ENCODE measurements at places on chromosomes 12 and 14.
A peak's percentile ranks its signal among the peaks of the same experiment; 100 is the strongest.

GRCh38 chr12:53770281-53770680 is 18.5 kb upstream of the CISTR start:
- DNase-seq = peak; percentile 91

GRCh38 chr14:36661506-36662257 is at the start of gene PAX9:
TSS of gene PAX9 (plus strand) at chr14:36661860. CDS start at chr14:36662090, 230 bp downstream.
- DNase-seq = peak; percentile 74

GRCh38 chr12:96155781-96156180 is 38.4 kb upstream of the ELK3 start:
- DNase-seq = no peak

GRCh38 chr14:43232261-43232660 is 1274.8 kb downstream of the FSCB start:
- DNase-seq = no peak

GRCh38 chr12:114479831-114480230 is 73.9 kb upstream of the TBX5 start:
- no peak for DNase-seq

GRCh38 chr14:60721326-60722106 is 2.6 kb downstream of the SIX4 start:
- DNase-seq = no peak

- DNase-seq = no peak
Observed at GRCh38 chr14:30994681-30995620, 30.5 kb upstream of the AP4S1 start.

GRCh38 chr12:82366197-82366596 is 7.9 kb downstream of the METTL25 start:
- DNase-seq = no peak

- no peak for DNase-seq
Observed at GRCh38 chr12:8890313-8891085, 23.8 kb upstream of the PHC1 start.

GRCh38 chr12:6773590-6774351 is 1.5 kb downstream of the LAG3 start:
- no peak for DNase-seq

DNA sequence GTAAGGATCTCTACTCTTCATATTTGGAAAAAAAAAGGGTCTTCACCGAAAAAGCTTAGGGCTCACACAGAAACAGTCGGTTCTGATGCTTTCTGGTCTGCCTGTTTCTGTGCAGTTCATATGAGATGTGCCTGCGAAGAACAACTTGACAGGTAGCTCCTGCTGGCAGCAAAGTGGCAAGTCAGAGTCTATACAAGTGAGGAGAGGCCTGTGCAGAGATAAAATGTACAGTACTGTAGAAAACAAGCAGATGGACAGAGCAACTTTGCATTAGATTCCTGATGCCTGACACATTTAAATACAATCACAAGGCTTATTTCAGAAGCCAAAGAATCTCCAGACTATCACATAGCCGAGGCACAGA is 936.0 kb downstream of the DIO2 start:
- no peak for DNase-seq

DNA sequence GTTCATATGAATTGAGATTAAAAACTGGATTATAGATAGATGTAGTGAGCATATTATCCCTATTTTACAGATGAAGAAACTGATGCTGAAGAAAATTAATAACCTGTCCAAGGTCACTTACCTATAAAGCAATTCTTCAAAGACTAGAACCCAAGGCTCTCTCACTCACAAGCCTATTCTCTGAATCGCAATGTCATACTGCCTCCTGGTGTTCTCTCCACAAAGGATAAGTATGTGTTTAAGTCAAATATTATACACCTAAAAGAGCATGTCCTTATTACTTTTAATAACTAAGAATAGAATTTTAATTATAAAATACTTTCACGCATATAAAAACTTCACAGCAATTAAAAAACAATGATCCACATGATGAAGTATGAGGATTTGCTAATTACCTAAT is 721.3 kb upstream of the USP15 start:
- DNase-seq = no peak

DNA sequence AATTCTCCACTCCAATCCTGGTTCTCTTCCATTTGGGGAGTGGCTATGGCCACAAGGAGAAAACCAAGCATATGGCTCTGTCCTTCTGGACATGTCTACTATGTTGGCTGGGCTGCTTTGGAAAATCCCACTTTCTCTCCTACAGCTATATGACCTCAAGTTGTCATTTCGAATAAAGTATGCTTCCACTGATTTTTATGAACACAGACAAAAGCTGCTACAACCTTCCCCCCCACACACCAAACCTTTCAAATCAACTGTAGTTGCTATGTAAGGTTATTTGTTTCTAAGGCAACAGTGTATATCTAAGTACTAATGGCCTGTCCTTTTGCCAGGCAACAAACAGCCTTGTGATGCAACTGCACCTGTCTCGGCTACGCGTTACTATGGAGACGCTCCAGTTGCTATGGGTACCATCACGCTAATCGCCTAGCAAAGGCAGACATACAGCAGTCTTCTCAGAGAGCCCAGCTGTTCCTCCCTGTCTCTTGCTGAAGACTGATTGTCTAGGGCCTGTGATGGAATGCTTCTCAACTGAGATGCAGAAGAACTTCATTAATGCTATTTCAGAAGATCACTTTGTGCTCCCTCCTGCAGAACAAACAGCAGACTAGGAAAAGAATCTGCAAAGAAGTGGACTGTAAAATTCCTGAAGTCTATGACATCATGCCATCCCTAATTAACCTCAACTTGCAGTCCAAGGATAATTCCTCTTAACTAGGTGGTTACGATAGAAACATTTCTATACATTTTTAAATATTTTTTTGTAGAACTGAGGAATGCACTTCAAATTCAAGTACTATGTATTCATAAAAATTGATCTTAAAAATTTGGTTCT is 67.6 kb downstream of the FOXN3 start:
- DNase-seq = no peak

- DNase-seq = no peak
Observed at GRCh38 chr14:71267007-71267513, 359.8 kb downstream of the PCNX1 start.

DNA sequence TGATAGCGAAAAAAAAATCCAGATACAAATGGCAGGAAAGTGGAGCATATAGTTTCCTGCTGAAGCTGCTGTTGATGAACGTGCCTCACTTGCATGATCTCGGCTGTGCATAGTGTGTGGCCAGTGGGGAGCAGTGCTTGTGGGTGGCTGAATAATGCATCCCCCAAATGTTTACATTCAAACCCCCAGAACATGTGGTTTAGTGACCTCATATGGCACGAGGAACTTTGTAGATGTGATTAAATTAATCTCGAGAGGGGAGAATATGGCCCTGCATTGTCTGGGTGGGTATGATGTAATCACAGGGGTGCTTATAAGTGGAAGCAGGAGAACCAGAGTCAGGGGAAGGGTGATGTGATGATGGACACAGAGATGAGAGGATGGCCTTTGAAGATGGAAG is 425.0 kb downstream of the TMEM121 start:
- DNase-seq = no peak

- no peak for DNase-seq
Observed at GRCh38 chr12:67519484-67520433, 128.8 kb upstream of the DYRK2 start.

- DNase-seq = no peak
Observed at GRCh38 chr14:77208291-77208978, 26.8 kb downstream of the TMEM63C start.

GRCh38 chr12:75850721-75851462 is 180.7 kb downstream of the PHLDA1 start:
- no peak for DNase-seq

DNA sequence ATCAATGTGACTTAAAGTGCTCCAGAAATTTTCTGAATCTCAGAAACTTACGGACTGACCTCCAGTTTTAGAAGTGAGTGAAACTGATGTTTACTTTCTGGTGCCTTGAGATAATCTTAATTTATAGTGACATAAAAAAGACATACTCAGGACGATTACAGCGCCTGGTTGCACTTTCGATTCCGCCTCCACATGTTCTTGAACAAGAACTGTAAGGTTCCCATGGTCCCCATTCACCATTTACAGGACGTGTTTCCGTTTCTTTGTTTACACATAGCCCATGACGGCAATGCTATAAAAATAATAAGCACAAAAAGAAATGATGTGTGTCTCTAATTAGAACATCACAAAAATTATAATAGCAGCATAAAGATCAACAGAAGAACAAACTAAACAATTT is 98.2 kb downstream of the ADAMTS20 start:
- no peak for DNase-seq

- no peak for DNase-seq
Observed at GRCh38 chr14:79424462-79424861, 786.8 kb downstream of the DIO2 start.

DNA sequence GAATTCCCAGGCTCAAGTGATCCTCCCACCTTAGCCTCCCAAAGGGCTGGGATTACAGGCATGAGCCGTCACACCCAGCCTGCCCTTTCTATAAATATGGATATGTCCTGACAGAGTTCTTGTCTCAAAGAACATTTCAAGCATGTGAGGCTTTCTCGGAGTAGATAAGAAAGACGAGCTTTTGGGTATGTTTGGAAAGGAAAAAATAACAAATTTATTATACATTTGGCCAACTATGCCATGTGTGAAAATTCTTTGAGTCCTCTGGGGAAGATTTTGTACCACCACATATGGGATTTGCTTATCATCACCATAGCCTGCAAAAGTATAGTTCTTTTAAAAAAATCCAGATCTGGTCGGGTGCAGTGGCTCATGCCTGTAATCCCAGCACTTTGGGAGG is 23.7 kb upstream of the MYBPC1 start:
- no peak for DNase-seq

- no peak for DNase-seq
Observed at GRCh38 chr12:53199700-53200099, 7.4 kb downstream of the ITGB7 start.

- DNase-seq = no peak
Observed at GRCh38 chr12:99695050-99695449, 47.5 kb downstream of the GARIN6 start.

DNA sequence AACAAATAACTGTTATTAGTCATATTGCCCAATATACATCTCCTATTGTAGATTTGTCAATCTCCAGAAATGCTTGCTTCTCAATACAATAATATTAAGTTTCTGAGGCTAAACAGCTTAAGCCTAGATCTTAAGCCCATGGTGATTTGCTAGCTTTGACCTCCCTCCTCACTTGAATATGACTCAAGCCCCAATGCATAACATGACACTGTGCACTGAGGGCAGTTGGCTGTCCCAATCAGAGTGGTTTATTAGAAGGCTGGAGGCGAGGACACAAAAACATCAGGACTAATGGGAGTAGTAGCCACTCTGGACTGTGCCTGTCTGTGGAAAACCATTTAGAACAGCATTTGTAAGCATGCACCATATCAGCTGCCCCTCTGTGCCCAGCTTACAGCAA is 81.1 kb upstream of the GTF2A1 start:
- no peak for DNase-seq

DNA sequence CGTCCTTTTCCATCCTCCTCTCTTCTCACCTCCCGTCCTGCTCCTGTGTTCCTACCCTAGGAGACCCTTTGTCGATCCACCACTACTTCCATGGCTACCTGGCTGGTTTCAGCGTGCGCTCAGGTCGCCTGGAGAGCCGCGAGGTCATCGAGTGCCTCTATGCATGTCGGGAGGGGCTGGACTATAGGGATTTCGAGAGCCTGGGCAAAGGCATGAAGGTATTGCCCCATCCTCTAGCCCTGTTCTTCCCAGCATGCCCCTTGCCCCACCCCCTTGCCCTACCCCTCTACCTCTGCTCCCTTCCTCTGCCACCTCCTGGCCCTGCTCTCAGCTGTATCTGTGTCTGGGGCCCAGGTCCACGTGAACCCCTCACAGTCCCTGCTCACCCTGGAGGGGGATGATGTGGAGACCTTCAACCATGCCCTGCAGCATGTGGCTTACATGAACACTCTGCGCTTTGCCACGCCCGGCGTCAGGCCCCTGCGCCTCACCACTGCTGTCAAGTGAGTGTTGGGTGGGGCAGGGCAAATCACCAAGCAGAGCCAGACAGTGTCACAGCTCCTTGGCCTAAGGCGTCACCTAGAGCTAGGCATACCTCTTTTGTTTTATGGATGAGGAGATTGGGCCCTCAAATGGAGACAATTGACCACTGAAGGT is 12.8 kb downstream of the CLSTN3 start:
- no peak for DNase-seq

DNA sequence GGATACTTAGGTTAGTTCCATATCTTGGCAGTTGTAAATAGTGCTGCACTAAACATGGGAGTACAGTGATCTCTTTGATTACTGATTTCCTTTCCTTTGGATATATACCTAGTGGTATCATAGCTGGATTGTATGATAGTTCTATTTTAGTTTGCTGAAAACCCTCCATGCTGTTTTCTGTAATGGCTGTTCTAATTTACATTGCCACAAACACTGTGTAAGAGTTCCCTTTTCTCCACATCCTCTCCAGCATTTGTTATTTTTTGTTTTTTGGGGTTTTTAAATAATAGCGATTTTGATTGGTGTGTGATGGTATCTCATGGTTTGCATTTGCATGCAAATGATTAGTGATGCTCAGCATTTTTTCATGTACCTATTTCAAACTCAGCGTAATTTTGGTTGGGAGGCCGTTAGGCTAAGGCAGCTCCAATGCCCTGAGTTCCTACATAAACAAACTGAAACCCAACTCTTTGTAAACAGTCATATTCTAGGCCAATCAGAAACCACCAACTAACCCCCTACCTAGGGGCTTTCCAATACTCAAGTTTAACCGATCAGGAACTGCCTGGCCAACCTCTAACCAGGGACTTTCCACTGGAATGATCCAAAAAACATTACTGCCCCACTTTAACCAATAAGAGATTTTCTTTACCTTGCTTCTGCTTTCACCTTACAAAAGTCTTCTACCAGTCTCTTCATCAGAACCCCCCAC is 171.6 kb downstream of the FBXL14 start:
- no peak for DNase-seq
